ENCODE measurements at places on chromosomes 2 and 18.

- DNase-seq, result peak; percentile 96
Measured at GRCh38 chr2:12169721-12170120, 423.3 kb downstream of the LPIN1 start.

DNA sequence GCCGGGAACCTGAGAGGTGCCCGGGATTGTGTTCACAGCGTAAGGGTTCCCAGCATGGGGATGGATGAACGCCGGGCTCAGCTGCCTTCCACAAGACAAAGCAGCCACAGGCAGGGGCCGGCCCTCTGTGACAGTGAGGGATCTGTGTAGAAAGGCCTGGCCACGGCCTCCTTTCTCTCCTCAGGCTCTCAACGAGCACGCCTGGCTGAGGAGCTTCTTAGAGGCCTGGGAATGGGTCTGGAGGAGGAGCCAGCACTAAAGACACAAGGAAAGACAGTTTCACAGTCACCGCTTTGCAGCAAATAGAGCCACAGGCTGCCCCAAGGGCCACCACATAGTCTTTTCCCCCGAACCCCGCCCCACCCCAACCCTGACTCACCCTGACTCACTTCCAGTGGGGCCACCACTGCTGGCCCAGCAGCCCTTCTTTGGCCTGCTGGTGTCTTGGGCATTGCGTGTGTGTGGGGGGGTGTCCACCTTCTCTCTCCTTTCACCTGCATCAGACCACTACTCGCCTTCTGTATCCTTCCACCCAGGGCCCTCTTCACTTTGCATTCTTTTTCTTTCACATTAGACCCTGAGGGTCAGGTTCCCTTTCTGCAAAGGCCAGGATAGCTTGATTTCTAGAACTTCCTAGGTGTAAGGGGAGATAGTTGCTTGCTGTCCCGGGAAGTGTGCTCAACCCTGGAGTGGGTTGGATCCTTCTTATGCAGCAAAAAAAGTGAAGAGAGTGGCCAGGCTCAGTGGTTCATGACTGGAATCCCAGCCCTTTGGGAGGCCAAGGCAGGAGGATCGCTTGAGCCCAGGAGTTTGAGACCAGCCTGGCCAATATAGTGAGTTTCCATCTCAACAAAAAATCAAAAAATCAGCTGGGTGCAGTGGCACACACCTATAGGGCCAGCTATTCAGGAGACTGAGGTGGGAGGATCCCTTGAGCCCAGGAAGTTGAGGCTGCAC, 19.3 kb upstream of the HPCAL1 start:
- DNase-seq, result peak; percentile 59

- no peak for DNase-seq
Measured at GRCh38 chr2:114001937-114002336, 112.0 kb downstream of the ACTR3 start.

DNA sequence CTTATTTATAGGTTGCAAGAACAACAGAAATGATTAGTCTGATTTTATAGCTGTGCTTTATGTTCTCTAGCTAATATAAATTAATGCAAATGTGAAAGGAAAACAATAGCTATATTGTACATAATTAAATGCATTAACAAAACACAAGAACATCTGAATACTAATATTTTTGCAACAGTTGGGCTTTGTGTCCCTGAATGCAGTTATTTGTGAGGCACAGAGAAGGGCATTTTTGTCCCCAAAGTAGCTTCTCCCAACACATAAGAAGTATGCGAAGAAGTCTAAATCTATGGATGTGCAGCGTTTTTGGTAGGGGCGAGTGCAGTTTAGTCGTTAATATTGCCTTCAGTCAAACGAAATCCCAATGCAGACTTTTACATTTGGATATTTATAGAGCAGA, 110.0 kb downstream of the MBP start:
- no peak for DNase-seq

GRCh38 chr2:13003500-13003899, 286.8 kb downstream of the TRIB2 start:
- DNase-seq, result peak; percentile 26

DNA sequence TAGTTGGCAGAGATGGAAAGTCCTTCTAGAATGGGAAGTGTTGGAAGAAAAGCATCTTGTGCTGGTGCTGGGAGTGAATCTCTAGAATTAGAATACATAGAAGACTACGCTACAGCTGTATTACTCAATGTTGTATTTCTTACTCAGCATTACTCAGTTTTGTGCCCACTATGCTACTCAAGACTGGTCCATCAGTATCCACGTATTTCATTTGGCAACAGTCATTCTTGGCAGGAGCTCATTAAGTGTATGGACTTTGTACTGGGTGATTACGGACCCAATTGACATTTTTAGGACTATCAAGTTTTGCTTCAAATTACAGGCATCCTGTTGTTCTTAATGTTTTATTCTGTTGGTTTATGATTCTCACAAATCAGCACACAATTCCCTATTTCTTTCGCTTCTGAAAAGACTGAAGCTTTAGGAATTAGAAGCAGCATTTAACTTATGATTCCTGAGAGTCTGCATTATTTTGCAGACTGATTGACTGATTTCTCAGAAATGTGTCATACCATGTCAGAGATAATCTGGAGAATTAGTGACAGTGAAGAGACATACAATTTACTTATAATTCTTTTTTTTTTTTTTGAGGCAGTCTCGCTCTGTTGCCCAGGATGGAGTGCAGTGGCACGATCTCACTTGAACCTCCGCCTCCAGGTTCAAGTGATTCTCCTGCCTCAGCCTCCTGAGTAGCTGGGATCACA, 136.9 kb downstream of the MYO3B start:
- peak; percentile 43 for DNase-seq

DNA sequence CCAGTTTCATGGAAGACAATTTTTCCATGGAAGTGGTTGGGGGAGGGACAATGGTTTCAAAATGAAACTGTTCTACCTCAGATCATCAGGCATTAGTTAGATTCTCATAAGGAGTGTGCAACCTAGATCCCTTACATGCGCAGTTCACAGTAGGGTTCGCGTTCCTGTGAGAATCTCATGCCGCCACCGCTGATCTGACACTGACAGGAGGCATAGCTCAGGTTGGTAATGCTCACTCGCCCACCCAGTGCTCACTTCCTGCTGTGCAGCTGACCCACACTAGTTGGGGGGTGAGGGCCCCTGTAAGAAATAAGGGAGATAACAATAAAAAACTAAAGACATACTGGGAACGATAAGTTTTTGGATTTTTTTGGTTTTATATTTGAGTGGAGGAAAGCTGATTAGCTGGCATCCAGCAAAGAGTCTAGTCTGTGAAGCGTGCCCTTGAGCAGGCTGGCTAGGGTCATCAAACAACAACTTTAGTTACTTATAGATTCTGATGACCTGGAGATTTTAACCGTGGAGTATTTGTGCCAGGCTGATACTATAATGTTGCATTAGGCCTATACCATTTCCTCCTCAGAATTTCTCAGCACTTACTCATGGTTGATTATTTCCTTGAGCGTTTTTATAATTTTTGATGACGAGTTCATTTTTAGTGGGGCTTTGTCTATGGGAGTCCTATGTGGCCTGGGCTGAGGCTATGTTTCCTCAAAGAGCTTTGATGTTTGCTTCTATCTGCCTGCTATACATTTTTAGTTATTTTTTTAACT, 6.3 kb upstream of the MCFD2 start:
- peak; percentile 60 for DNase-seq

- peak; percentile 38 for DNase-seq
Measured at GRCh38 chr2:40213071-40213470, 238.8 kb downstream of the SLC8A1 start.

- DNase-seq, result no peak
Measured at GRCh38 chr2:17388798-17389197, 129.4 kb downstream of the RAD51AP2 start.

DNA sequence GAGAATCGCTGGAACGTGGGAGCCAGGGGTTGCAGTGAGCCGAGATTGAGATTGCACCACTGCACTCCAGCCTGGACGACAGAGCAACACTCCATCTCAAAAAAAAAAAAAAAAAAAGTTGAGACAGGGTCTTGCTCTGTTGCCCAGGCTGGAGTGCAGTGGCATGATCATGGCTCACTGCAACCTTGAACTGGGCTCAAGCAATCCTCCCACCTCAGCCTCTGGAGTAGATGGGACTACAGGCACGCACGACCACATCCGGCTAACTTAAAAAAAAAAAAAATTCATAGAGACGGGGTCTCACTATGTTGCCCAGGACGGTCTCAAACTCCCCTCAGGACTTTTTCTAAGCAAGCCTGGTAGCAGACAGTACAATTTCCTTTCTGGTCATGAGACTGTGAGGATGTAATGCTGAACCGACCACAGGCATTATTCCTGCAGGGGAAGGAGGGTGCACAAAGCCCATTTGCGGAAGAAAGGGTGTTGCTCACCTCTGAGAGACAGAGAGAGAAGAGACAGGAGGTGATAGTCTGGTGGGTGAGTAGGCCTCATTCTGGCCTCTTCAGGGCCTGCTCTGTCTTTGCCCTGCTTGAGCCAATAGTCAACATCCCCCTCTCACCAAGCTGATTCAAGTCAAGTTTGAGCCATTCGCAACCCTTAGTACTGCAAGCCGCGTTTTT, 205.3 kb downstream of the ZFP36L2 start:
- no peak for DNase-seq

DNA sequence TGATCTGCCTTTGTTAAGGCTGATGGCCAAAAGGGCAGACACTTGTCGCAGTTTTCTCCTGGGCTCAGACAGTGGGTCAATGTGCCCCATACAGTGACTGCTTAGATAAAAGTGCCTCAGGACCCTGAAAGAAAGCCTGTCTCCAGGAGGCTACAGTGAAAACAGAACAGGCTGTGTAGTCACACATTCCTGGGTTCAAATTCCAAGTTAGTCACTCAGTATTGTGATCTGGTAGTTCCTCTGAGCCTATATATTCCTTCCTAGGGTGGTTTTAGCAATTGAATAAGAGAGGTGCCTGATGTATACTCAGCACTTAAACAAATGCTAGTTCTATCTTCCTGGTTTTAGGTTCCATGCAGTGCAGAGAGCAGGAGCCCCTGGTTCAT, 54.4 kb downstream of the RPL37A start:
- no peak for DNase-seq

GRCh38 chr18:3877678-3878077, 427.7 kb downstream of the TGIF1 start:
- peak; percentile 25 for DNase-seq

- no peak for DNase-seq
Measured at GRCh38 chr2:205656941-205657340, 25.4 kb upstream of the NRP2 start.

DNA sequence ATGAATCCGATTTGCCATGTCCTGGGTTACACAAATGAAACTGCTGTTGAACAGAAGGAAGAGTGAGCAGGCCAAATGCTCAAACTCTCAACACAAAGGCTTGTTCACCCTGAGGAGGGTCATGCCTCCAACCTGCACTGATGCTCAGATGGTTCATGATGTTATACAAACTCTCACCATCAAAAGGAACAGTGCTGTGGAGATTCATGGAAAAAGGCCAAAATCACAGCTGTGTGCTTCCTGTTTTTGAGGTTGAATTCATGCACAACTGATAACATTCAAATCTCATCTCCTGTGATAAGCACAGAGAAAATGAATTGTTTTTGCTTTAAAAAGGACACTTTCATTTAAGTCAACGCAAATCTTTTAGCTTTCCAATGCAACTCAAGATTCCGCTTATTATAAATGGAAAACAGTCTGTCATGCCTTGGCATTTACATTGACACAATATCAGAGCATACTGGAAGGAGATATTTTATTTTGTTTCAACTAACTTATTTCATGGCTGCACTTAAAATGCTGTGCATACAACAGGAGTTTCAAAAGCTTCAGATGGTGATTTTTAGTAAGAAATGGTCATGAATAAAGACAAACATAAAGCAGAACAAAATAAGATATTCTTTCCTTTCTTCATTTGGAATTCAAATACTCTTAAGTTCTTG, 22.2 kb upstream of the TTN start:
- DNase-seq, result peak; percentile 61

DNA sequence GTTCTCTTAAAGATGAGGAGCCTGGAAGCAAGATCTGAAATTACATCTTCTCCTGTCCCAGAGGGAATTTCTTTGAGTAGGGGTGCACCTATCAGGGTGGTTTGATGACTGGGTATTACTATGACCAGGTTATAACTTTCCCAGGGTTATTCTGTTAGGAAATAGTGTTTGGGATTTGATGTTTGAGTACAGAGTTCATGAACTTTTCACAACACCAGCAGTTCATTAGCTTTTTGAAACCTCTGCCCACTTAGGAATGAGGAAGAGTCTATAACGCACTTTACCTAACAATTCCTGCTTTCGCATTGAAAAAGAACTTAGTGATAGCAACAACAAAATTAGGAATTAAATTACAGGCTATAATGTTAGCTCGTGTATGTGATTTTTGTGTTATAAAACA, 58.6 kb downstream of the ALMS1 start:
- DNase-seq, result no peak

GRCh38 chr2:213248637-213249036, 35.6 kb upstream of the SPAG16 start:
- no peak for DNase-seq

GRCh38 chr2:45255563-45255962, 246.3 kb upstream of the SIX2 start:
- DNase-seq, result no peak

Data from cardiac fibroblast (primary cell).